Mesenteric fat pad (tissue), 1 donor: ENCODE measurements at places on chromosomes 7 and 10. TPM values are rescaled to one million over a fixed set of nuclear protein-coding genes. Genes with fewer than 3 reads are reported as not detected.

The DOCK4 gene
- total RNA-seq, result 40.9 TPM

DNA sequence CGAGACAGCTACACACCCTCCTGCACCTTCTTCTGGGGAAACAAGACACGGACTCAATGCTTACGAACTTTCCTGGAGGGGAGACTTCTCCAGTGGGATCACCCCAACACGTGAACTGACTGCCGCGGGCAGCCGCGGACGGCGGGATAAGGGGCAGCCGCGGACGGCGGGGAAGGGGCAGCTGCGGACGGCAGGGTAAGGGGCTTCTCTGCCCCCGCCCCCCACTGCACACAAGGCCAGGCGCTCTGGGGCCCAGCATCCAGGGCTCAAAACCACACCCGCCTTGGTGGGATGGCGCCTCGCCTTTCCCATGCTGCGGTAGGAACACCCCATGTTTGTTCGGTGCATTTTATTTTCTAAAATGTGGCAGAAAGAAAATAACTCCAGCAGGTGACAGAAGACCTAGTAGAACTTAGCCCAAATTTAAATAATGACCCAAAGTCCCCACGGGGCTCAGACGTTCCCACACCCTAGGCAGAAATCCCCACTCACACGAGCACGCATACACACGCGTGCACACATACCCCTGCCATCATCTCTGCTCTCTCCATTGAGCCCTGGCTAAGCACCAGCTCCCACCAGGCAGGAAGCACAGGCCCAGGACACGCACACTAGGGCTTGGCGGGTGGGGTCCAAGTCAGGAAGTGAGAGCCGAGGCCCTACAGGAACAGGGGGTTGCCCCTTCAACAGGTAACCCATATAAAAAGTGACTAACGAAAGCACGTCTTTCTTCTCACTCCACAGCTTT lies 26.6 kb upstream of the GPR146 start:
- no peak for DNase-seq

The CTNNA3 gene
- total RNA-seq, result 0.10 TPM

DNA sequence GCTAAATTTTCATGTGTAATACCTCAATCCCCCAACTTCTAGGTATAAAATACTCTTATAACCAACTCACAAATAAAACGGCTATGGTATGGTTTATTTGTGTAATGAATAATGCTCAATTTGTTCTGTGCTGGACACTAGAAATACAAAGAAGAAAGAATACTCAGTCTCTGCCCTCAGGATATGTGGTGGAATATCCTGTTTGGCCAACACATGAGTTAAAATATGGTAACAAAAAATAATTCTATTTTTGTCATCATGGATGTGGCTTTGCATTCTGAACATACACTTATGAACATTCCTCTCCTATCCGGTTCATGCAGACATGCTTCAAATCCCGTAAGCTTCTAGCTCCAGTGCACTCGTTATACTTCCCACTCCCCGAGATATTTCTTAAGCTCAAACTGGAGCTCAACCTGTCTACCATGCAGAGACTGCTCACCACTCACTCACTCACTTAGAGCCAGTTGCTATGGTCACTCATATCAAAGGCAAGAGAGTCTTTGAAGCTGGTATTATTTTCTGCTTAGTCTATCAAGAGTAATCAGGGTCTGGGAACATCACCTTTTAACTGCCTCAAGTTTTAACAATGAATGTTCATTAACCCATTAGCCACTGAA lies 53.8 kb upstream of the SLC16A12 start:
- no peak for DNase-seq

DNA sequence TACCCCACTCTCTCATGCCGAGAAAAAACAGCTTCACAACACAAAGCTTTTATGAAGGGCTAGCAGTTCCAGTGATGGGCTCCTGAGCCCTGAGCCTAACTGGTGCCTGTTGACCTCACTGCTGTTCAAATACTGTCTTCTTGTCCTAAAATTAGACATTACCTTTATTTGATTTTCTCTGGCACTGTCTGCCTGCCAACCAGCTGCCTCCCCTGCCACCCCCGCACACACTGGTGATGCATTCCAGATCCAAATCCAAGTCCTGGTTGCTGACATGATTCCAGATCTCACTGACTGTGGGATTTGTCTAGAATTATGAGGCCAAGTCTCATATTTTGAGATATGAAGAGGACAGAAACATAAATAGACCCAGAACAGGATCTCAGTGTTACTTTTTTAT lies 816.2 kb downstream of the NRG3 start:
- DNase-seq, result no peak

The DGKI gene
- total RNA-seq, result 10.1 TPM

DNA sequence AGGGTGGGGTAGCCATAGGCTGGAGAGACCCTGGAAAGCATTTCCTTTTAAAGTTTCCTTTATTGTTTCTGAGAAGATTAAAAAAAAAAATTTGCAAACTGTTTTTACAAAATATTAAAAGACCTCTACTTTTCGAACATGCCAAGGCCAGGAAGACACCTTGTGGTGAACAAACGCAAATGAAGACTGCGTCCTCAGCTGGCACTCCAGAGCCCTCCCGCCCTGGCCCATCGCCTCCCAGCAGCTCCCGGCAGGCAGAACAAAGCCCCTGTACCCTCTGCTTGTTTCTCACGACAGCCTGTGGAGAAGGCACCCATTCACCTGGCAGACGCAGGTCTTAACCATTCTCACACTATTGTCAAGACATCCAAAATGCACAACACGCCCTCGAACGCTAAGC lies 56.4 kb downstream of the ESYT2 start:
- no peak for DNase-seq

- DNase-seq, result no peak
These were observed 33.4 kb upstream of the AFAP1L2 start for GRCh38 chr10:114437473-114438292.

The CCL24 gene
- total RNA-seq, result not detected

The CAMK2B gene
- total RNA-seq, result 1.2 TPM

- DNase-seq, result no peak
These were observed 89.9 kb upstream of the BTBD16 start for GRCh38 chr10:122181041-122181732.

DNA sequence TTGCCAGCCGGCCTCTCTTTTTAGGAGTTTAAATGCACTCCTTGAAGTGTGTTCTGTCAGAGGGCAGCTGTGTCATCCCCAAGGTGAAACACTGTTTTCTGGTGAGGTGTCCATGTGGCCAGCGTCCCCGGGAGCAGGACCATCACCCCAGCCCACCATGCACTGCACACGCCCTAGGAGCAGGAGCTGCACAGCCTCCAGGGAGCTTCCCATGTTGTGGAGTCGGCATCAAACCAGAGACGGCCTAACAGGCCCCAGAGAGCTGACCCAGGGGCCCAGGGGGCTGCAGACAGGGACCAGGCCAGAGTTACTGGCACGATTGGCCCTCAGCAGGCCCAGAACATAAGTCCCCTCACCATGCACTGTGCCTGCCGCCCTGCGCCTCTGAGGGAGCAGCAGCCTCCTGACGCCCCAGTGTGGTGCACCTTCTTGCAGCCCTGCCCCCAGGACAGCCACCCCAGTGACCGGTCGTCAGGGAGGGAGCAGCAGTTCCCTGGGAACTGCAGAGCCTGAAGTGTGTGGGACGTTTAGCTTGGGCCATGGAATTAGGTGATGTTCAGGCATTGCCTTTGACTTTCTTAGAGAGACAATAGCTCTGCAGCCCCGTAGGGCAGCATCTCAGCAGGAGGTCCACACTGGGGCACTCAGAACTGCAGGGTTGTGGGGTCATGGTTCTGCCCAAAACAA lies 97.9 kb downstream of the NKX6-2 start:
- DNase-seq, result no peak
